Forelimb muscle (tissue), 1 donor: ENCODE measurements at places on chromosomes 2 and 18.
A peak's percentile ranks its signal among the peaks of the same experiment; 100 is the strongest.

DNA sequence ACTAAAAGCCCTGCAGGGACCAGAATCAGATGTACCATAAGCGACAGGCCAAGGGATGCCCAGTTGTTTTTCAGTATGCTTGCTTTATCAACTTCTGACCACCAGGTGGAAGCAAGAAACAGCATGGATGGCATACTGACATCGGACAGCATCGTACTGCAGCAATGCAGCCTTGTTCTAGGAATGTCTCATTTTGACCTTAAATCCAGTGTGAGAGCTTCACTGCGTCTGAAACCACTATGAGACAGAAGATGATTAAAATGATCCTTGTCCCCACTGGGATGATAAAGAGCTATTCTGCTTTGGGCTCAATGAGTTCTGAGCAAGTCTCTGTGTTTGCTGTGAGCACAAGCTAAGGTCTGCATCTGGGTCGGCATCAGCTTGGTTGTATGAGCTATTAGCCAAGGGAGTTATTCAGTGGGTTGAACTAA, 54.3 kb downstream of the CDK15 start:
- peak; percentile 62 for DNase-seq

- no peak for DNase-seq
Observed at GRCh38 chr2:9556121-9556743, 602 bp upstream of the ADAM17 start.

GRCh38 chr2:172234716-172235691, 132.3 kb upstream of the DLX2 start:
- DNase-seq = no peak

- DNase-seq = no peak
Observed at GRCh38 chr2:150126839-150127238, 360.6 kb downstream of the RND3 start.

GRCh38 chr2:7692657-7693161, 775.5 kb downstream of the RNF144A start:
- DNase-seq = no peak

GRCh38 chr2:109351164-109351756, 222.3 kb downstream of the SH3RF3 start:
- DNase-seq = no peak

- no peak for DNase-seq
Observed at GRCh38 chr2:160720098-160720497, 226.5 kb upstream of the RBMS1 start.

- DNase-seq = no peak
Observed at GRCh38 chr2:226772389-226773179, 27.0 kb downstream of the IRS1 start.

DNA sequence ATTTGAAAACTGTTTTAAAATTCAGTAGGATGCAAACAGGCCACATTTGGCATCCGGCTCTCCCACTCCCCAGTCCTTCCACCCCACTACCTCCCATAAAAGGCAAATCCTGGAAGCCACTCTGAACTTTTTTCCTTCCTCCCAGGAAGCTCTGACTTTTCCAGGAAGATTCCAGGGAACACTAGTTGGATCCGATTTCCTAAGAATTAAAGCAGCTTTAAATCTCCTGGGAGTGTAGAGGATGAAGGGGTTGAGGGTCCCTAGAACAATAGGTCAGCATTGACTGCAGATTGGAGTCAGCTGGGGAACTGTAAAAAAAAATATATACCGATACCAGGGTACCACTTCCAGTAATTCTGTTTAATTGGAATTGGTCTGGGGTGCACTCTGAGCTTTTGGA, 76.9 kb downstream of the CRIM1 start:
- no peak for DNase-seq

GRCh38 chr18:37935086-37935485, 369.5 kb upstream of the CELF4 start:
- DNase-seq = no peak

DNA sequence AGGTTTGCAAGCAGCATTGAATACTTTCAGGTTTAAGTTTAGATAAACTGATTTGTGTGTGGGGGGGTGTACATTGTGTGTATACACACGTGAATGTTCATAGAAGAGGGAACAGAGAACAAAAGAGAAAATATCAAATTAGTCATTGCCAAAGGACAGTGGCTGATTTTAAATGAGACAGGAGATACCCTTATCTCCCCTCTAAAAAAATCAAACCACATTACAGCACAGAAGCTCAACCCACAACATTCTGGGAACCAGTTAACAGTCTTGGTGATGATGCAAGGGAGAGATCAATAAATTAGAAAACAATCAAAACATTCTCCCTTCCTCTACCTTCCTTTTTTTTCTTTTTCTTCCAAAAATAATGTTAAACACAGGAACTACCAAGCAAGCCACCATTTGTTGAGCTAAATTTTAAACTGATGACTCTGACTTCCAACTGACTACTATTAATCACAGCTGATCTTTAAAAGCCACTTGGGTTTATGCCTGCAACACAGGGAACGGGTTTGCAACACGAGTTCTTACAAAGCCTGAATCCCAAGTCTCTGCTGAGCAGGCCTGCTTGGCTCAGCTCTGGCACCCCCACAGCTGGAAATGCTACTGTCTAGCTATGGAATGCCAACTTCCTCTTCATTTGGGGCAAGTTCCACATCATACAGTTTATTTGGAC, 119.2 kb upstream of the ACVR1C start:
- no peak for DNase-seq

DNA sequence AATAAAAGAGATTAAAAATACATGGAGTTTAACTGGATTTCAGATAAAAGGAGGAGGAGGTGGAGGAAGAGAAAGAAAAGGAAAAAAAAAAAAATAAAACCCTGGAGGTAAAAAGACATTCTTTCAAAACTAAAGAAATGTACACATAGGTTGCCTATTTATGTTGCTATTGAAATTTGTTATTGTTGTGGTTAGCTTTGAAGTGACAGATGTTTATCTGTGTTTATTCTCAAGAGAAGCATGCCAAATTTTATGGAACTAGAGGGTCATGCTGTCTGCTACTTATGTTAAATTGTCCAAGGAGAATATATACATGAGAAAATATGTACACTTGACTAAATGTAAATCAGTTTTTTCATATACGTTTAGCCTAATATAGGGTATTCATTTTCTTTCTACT, 653.2 kb downstream of the DCDC2C start:
- no peak for DNase-seq

DNA sequence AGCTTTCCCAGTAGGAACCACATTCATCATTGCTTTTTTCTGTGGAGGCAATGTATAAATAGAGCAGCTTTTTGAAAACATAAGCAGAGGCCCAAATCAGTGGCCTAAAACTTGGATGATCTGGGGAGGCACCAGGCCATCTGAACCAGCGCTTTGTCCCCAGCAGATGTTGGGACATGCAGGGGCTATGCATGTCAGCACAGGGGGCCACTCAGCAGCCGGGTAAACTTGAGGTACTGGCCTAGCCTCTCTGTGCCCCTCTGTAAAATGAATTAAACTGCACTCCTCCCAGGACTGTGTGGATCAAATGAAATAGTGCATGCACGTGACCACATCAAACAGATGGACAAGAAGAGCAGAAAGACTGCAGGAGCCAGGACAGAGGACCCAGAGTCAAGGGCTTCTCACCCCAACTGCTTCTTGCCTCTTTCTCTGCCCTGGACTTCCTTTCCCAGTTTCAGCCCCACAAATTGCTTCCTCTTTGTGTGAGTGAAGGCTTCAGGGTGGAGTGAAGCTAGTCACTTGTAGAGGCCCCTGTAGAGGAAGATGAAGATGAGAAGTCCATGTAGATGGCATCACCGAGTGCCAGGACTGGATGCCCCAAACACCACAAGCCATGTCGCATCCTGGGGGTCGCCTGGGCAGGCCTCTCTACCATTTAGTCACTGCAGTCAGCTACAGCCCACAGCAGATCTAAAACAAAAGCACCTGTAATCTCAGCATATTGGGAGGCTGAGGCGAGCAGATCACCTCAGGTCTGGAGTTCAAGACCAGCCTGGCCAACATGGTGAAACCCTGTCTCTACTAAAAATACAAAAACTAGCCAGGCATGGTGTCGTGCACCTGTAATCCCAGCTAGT, 53.2 kb downstream of the IMPA2 start:
- DNase-seq = no peak

DNA sequence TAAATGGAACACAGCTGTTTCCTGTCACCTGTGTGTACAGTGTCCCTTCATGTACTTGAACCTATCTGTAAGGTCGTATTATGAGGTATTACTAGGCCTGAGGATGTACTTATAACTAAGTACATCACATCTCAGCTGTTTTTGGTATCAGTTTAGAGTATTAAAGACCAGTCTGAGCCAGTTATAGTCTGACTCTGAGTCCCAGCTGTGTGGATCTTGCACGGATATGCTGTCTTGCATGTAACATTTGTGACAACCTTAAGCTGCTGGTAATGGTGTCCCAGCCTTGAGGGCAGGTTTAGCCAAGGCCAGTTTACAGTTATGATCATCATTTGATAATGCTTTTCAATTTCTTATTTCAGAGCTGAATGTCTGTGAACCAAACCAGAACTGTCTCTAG, 496.3 kb downstream of the SLC4A3 start:
- DNase-seq = no peak

- DNase-seq = no peak
Observed at GRCh38 chr2:96957244-96957643, 29.1 kb downstream of the FAM178B start.

GRCh38 chr2:188940171-188940570, 34.0 kb upstream of the COL3A1 start:
- no peak for DNase-seq

- DNase-seq = peak; percentile 40
Observed at GRCh38 chr2:170813611-170814532, 2.8 kb upstream of the GAD1 start.

- no peak for DNase-seq
Observed at GRCh38 chr18:51726614-51727013, 529.1 kb upstream of the MEX3C start.

DNA sequence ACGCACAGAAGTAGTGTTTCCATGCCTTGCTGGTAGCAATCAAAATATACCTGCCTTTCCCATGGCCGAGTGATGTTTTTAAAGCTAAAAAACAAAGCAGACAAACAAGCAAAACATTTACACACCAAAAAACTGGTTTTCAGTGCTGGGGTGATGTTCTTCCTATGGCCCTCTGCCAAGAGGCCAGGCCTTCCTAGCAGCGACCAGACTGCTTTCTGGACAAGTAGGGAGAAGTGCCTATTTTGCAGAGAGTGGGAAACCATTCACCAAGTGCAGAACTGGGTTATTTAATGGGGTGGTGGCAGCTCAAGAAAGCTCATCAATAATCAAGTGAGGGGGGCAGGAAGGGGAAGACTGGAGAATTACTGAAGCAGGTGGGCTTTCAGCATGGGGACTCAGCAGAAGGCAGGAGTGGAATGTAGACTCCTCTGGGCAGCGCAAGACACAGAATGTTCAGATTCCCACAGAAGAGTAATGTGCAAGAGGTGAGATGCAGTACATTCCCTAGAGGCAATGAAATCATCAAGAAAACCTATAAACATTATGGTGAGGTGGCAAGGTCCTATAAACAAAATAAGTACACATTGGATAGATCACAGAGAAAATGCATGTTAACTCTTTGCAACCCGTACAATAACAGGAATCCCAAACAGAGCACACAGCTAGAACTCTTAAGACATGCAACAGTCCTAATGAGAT, 44.0 kb downstream of the CPO start:
- DNase-seq = no peak

GRCh38 chr2:241064008-241064801, 37.9 kb downstream of the MTERF4 start:
- no peak for DNase-seq

DNA sequence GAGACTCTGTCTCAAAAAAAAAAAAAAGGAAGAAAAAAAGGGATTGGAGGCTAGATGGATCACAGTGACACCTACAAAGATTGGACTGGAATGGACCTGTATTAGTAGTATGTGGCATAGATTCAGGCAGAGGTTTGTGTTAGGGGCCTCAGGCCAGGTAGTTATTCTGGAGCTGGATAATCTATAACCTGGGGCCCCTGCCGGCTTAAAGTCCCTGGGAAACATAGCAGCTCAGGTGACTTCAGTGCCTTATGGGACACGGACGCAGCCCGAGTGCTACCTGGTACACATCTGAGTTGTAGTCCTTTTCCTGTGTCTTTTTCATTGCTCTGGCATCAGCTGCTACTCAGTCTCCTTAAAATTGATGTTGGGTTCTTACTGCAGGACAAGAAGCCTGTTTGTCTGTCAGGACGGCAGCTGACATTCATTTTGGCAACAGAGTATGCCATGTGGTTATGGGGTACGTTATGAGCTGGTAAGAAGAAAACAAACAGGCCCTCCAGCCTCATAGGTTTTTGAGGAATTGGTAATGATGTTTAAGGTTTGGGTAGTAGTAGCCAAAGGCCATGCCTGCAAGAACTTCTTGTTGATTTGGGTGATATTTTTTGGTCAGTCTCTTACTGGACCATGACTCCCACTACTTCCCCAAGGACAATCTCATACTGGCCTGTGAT, 27.8 kb downstream of the AGFG1 start:
- DNase-seq = no peak

- no peak for DNase-seq
Observed at GRCh38 chr2:168422584-168422983, 33.5 kb upstream of the CERS6 start.

DNA sequence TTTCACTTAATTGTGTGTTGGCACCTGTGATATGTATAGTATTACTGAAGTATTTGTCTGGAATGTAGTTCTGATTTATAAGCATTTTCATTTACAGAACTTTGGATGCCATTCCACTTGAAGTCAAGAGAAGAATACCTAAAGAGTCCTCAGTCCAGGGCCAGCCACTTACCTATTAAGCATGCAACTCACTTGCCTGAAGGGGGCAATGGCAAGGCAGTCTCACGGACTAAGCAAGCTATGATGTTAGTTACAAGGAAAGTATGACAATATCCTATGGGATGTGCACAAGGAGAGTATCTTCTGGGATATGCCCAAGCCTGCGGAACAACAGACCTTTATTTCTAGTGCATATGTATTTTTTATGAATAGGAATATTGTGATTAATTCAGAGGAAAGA, 369.4 kb upstream of the GCFC2 start:
- no peak for DNase-seq

DNA sequence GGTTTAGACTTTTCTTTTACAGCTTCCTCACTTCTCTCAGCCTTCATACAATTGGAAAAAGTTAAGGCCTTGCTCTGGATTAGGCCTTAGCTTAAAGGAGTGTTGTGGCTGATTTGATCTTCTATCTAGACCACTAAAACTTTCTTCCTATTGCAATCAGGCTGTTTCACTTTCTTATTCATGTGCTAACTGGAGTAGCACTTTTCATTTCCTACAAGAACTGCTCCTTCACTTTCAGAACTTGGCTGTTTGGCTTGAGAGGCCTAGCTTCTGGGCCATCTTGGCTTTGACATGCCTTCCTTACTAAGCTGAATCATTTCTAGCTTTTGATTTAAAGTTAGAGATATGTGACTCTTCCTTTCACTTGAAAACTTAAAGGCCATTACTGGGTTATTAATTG, 114.3 kb downstream of the ARHGEF4 start:
- DNase-seq = no peak

DNA sequence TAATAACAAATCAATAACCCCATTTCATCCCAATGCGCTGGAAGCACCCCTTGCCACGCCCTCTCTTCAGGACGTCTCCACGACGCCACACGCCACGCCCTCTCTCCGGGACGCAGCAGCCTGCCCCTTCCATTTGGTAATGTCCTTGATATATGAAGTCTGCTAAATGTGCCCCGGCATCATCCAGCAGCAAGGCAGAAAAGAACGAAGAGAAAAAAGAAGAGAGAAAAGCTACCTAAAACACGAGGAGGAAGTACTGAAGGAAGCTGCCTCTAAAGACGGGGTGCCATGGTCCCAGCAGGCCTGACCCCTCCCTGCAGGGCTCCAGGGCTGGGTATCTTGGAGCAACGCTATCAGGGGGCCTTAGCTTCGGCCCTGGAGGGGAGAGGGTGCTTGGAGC, 41.8 kb downstream of the CNGA3 start:
- no peak for DNase-seq

- DNase-seq = no peak
Observed at GRCh38 chr2:142010477-142011270, 120.1 kb downstream of the LRP1B start.
